Epithelial cell of alveolus of lung (primary cell): ENCODE measurements at places on chromosomes 5 and 9. TPM values are rescaled to one million over a fixed set of nuclear protein-coding genes. Genes with fewer than 3 reads are reported as not detected.

The RBM27 gene
- total RNA-seq = 14.4 and 17.4 TPM in 2 replicates

The AIF1L gene
- total RNA-seq = 0.08 and 0.13 TPM in 2 replicates

The TAF11L5 gene
- not detected in 2 replicates for total RNA-seq

The C9orf153 gene
- total RNA-seq = not detected in 2 replicates

The IFNA13 gene
- total RNA-seq = not detected in 2 replicates

The EGFL7 gene
- 26.7 and 30.1 TPM in 2 replicates for total RNA-seq

The NREP gene
- 119 and 139 TPM in 2 replicates for total RNA-seq

The FAM163B gene
- 2.2 TPM in 1 of 2 replicates, not detected in the other for total RNA-seq

The NEUROG1 gene
- not detected in 2 replicates for total RNA-seq

The CTSV gene
- total RNA-seq = 0.24 and 2.1 TPM in 2 replicates

The MYOZ3 gene
- 0.26 and 0.40 TPM in 2 replicates for total RNA-seq

The ENHO gene
- not detected in 2 replicates for total RNA-seq

The CDC20B gene
- under 0.01 TPM in 1 of 2 replicates, not detected in the other for total RNA-seq

The RGP1 gene
- 14.9 and 23.8 TPM in 2 replicates for total RNA-seq

The ST8SIA4 gene
- 3.1 and 4.1 TPM in 2 replicates for total RNA-seq

The ZNF366 gene
- total RNA-seq = under 0.01 TPM in 2 replicates

The HRH2 gene
- not detected in 2 replicates for total RNA-seq

The TNFSF15 gene
- 0.08 and 3.4 TPM in 2 replicates for total RNA-seq

The KCNV2 gene
- total RNA-seq = not detected in 2 replicates

The MEF2C gene
- total RNA-seq = 4.5 and 8.2 TPM in 2 replicates

The GFI1B gene
- total RNA-seq = not detected in 2 replicates

The SH3TC2 gene
- 0.48 and 0.52 TPM in 2 replicates for total RNA-seq

The IL13 gene
- not detected in 2 replicates for total RNA-seq

The ADAMTSL1 gene
- 1.0 and 17.2 TPM in 2 replicates for total RNA-seq

The ORM2 gene
- total RNA-seq = not detected in 2 replicates

The OR2V1 gene
- not detected in 2 replicates for total RNA-seq

The GRAMD2B gene
- 3.9 and 12.7 TPM in 2 replicates for total RNA-seq

The CRAT gene
- 29.6 and 45.8 TPM in 2 replicates for total RNA-seq

The PLPP7 gene
- 4.5 and 5.1 TPM in 2 replicates for total RNA-seq

The TOMM5 gene
- 70.5 and 183 TPM in 2 replicates for total RNA-seq

The PLPP1 gene
- total RNA-seq = 34.6 and 356 TPM in 2 replicates

The SMIM15 gene
- 33.0 and 38.4 TPM in 2 replicates for total RNA-seq

The SLC46A2 gene
- not detected in 2 replicates for total RNA-seq

The SH2D3C gene
- total RNA-seq = 0.08 and 0.52 TPM in 2 replicates

The DND1 gene
- 0.26 and 0.64 TPM in 2 replicates for total RNA-seq

The WDR38 gene
- not detected in 2 replicates for total RNA-seq

The TMEM252 gene
- not detected in 2 replicates for total RNA-seq

The TICAM2 gene
- 3.2 and 4.9 TPM in 2 replicates for total RNA-seq

The PCDHGA2 gene
- 0.39 and 3.8 TPM in 2 replicates for total RNA-seq

The GABBR2 gene
- 4.2 and 7.4 TPM in 2 replicates for total RNA-seq

The GPSM1 gene
- 53.4 and 71.6 TPM in 2 replicates for total RNA-seq

The FIBCD1 gene
- 4.7 and 30.7 TPM in 2 replicates for total RNA-seq

The GRM6 gene
- total RNA-seq = not detected in 2 replicates
